NCI-H2107 (cell line): ENCODE measurements at places on chromosomes 12 and 14.

DNA sequence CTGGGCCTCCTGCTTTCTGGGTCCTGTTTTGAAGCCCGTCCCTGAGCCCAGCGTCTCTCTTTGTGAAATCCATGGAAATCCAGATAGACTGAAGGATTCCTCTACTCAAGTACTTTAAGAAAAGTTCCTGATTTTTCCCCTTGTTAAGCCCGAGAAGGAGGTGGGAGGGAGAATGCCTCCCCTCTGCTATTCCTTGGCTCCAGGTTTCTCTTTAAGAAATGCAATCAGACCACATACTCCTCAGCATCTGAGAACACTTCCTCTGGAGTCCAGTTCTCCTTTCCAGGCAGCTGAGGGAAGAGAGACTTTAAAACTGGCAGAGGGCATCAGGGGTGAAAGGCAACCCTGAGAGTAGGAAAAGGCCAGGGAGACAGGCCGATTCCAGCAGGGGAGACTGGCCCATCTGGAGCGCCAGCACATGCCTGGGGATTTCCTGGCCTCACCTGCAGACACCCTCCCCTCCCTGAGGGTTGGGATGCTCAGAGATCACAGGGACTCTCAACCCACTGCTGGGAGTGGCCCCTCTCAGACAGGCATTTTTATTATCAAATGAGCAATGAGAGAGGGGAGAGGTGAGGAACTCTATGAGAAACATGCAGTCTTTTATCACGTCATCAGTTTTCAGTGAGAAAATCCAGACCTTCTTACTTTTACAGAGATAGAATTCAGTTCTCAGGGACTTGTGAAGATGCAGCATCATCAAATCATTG is 2.0 kb upstream of the EMP1 start:
- DNase-seq: no peak

- no peak for DNase-seq
Observed at GRCh38 chr12:93174473-93174872, 203.3 kb upstream of the NUDT4 start.

DNA sequence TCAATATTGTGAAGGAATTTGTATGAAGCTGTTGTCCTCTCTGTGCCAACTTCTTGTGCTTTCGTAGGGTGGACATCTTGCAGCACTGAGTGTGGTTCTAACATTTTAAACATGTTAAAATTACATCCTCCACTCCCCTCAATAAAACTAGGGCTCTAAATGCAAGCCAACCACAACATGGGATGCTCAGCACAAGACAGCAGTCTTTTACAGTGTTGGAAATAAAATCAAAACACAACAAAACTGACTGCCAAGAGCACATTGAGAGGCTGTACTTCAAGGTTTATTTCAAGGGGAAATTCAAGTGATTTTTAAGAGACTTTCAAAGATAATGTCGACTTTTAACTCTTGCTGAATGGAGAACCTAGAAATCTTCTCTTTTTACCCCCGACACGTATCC is 396.9 kb downstream of the TMTC2 start:
- no peak for DNase-seq

DNA sequence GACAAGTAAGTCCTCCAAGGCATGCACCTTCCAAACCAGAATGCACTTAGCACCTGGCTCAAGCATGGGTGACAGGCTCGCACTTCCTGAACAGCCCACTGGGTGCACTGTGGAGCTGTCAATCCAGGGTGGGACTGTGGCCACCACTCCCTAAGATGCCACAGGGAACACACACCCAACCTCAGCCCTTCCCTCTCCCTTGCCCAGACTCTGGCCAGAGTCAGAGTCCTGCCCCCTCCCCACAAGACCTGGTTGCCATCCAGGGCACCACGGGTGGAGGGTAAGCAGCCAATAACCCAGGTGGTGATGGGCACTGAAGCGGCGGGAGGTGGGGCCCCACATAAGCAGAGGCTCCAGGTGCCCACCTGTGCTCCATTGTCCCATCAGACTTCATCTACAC is 160.6 kb downstream of the MYRFL start:
- DNase-seq: no peak

DNA sequence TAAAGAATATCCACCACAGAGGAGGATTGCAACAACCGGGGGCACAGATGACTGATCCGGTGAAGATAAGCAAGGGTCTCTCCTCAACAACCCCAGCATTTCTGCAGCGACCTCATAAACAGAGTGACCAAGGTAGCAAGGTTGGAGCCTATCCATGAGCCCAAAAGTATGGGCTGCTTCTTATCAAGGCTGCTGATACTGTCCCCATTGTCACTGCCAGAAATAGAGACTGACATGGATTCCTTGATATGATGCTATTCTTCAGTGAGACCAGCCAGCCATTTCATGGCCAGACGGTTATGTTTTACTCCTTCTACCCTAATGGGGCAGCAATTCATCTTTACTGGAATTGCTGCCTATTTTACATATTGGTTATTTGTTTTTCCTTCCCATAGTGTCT is 61.9 kb upstream of the ARHGAP5 start:
- DNase-seq: no peak

DNA sequence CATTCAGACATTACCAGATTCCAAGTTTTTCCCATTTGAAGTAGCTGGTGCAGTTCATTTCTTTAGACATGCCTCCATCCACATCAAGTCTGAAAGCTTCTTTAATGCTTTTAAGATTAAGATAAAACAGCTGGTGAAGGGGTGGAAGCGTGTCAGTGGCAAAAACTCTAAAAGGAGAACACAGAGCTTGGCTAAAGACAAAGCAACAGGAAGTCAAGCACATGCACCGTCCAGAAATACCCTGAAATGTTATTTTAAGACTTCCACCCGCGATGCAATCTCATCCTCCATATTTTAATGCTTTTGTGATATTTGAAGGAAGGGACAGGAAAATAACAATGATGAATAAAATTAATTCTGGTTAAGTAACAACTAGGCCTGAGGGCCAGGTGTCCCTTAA is 31.8 kb downstream of the PPM1H start:
- no peak for DNase-seq

DNA sequence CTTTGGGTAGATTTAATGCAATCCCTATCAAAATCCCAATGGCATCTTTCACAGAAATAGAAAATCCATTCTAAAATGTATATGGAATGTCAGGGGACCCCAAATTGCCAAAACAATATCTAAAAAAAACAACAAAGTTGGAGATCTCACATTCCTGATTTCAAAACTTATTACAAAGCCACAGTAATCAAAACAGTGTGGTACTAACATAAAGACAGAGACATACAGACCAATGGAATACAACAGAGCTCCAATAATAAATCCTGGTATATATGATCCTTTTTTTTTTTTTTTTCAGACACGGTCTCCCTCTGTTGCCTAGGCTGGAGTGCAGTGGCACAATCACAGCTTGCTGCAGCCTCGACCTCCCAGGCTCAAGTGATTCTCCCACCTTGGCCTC is 4.7 kb downstream of the TMBIM4 start:
- no peak for DNase-seq

GRCh38 chr14:81028461-81028860 is 73.0 kb downstream of the TSHR start:
- no peak for DNase-seq

- no peak for DNase-seq
Observed at GRCh38 chr12:121792607-121793439, 665 bp downstream of the RHOF start.

DNA sequence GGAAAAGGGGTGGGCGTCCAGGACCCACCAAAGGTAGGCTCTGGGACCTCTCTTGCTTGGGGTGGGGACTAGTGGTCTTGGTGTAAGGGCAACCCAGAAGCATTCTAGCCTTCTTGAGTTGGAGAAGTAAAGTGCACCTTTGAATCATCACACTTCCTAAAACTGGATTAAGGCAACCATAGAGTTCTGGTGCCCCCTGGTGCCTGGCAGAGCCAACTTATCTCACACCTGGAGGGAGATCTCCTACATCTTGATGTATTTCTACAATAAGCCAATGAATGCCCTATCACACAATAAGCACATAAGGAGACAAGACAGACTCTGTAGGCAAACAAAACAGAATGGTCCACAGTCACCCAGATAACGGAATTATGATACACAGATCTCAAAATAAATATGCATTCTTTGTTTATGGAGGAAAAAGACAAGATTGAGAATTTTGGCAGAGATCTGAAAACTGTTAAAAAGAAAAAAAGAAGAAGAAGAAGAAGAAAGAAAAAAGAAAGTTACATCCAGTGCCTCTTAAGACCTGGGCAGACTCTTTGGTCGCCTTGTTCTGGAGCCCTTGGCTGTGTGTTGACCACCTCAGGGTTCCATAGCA is 95.9 kb upstream of the PPP2R5C start:
- peak; percentile 50 for DNase-seq

GRCh38 chr14:103517721-103518421 is 4.8 kb downstream of the CKB start:
- no peak for DNase-seq

DNA sequence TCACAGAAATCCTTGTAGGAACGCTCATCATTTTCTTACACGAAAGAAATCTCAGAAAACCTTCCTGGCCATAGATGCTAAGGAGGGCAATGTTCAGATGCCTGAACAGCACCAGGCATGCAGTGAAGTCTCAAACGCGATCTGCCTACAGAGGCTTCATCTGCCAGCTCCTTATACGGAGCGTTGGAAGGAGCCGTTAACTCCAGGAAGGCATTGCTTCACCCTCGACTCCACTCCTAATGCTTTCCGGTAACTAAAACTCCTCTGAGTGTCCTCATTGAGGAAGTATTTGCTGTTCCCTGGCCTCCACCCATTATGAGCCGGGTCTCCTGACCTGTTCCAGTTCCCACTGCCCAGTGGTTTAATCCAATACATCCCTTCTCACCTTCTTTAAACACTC is 502.7 kb downstream of the BCL11B start:
- DNase-seq: no peak

DNA sequence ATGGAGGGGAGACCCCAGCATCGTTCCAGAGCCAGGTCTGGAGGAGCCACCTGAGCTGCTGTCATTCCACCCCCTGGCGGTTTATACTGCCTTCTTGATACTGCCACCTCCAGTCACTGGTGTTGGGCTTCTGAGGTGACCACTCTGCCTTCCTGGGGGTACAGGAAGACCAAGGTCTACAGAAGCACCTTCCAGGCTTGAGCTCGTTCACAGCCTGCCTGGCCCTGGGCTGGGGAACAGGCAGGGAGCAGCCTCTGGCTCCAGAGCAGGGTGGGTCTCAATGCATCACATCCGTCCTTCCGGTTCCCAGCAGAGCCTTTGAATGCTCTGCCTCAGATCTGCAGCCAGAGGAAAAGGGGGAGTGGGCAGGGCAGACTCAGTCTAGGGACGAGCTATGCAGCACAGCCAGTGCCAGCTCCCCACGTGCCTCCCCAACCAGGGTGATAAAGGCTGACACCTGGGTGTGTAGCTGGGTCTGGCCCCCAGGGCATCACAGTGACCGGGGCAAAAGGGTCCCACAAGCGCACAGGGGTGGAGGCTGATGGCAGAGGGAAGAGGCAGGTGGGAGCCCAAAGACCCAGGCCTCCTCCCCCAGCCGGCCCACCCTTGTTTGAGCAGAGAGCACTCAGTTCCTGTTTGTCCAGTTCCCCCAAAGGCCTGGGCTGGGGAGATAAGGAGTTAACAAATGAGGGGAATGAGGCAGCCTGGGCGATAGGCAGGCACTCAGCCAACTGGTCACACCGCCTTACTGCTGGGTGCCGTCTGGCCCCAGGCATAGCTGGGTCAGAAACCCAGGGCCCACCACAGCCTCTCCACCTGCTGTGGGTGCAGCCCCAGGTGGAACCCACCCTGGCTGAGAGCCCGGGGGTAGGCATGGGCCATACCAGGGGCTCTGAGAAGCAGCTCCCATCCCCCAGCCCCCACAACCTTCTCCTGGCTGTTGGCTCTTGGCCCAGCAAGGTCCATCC is 17.1 kb downstream of the DEGS2 start:
- no peak for DNase-seq

DNA sequence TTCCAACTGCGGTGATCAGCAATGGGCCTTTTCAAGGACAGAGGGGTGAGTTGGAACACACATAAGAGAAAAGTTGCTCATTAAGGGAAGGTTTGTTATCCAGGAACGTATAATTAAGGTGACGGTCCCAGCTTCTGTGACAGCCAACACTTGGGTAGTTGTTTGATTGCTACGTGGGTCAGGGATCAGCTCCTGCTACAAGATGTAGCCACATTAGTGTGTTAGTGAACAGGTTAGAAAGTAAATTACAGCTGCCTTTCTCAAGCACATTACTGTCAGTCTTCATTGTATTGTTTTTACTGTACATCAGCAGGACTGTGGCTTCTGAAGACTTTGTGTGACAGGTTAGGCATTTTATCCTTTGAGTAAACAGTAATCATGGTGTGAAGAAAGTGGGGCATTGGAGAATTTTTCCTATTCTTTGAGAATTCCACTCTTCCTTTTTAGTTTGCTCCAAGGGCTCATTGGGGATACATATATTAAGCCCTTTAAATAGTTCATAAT is 230.5 kb downstream of the EGLN3 start:
- DNase-seq: no peak

GRCh38 chr12:119676022-119676421 is 8.1 kb downstream of the PRKAB1 start:
- no peak for DNase-seq

DNA sequence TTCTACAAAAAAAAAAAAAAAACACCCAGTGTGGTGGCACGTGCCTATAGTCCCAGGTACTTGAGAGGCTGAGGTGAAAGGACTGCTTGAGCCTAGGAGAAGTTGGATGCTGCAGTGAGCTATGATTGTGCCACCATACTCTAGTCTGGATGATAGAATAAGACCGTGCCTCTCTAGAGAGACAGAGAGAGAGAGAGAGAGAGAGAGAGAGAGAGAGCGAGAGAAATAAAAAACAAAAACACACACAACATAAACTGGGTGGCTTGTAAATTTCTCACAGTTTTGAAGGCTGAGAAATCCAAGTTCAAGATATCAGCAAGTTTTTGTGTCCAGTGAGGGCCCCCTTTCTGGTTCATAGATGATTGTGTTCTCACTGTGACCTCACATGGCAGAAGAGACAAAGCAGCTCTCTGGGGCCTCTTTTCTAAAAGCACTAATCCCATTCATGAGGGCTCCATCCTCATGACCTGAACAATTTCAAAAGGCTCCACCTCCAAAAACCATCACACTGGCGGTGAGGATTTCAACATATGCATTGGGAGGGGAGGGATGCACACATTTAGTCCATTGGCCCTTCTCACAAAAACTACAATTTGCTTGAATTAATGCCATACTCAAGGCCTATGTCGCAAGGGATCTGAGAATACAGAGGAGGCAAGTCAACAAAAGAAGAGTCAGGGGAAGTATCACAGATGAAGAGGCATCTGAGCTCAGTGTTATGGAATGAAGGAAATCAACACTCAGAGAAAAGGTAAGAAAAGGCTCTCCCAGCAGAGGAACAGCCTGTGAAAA is 94.9 kb downstream of the PPM1H start:
- DNase-seq: no peak

- DNase-seq: no peak
Observed at GRCh38 chr12:109776624-109777023, 56.6 kb downstream of the TRPV4 start.

DNA sequence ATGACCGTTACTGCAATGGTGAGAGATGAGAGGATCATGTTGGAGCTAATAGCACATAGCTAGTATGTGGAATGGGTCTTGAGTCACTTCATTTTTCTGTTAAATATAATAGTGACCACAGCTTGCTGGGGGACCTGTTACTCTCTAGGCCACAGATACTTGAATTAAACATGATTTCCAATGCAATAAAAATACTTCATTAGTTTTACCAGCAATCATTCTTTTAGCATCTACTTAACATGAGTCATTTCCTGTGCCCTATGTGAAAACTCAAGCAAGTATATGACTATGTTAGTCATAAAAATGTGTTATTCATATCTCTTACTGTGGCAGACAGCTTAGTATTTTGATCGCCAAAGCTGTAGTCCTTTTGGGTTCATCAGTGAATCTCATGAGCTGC is 798.8 kb downstream of the SLC16A7 start:
- DNase-seq: no peak
